ENCODE measurements at places on chromosomes 11 and 22. TPM values are rescaled to one million over a fixed set of nuclear protein-coding genes. Genes with fewer than 3 reads are reported as not detected.

The LRP4 gene
- polyA plus RNA-seq = 7.0 TPM

DNA sequence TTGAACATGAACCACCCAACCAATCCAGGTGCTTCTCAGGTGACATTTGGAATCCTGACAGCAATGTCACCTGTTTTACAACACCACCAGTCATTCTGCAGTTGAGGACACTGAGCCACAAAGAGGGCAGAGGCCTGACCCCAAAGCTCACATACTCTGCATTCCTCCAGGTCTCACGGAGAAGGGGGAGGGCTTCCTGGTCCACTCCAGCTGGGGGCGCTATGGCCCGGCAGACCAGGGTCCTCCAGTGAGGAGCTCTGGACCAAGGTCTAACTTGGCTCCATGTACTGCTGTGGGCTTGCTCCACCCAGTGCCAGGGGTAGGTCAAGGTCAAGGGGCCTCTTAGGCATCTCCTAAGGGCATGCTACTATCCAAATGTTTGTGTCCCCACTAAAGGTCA is 1.5 kb upstream of the PNPLA3 start:
- DNase-seq = no peak

DNA sequence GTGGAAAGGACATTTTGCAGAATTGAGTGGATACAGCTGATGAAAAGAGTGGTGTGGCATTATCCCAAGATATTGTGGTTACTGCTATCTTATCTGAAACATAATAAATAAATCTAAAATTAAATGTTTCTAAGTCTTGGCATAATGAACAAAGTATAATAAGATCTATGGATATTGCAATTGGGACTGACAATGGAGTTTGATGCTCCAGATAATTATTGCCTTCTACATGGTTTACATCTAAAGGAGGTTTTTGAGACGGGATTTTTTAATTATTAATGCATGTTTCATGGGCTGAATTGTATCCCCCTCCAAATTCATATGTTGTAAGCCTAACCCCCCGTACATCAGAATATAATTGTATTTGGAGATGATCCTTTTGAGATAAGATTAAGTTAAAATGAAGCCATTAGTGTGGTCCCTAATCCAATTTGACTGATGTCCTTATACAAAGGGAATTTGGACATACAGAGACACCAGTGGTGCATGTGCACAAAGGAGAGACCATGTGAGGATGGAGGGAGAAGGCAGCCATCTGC is 198.5 kb downstream of the MSANTD4 start:
- no peak for DNase-seq

DNA sequence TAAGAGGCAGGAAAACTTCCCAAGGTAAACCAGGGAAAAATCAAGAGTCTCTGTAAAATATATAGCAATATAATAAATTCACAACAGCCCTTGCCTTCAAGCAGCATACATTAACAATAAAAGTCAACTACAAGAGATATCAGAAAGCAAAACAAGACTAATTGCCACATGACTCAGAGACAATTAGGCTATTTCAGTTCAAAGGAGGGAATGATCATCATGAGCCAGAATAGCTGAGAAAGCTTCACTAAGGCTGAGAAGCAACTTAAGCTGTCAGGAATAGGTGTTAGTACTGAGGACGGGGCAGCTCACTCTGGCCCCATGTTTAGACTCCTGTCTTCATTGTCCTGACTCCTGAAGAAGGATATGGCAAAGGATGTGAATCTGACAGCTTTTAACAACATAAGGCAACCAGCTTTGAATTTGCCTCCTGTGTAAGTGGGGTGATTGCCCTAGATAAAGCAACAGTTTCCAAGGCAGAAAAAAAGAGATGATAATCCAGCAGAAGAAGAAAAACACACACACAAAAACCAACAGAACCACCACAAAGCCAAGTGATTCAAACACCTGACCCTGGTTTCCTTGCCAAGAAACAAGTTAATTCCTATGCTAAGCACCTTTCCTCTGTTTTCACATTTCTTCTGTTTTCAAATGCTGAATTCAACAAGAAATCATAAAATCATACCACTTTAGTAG is 60.8 kb downstream of the SIK3 start:
- DNase-seq = no peak
